Activated naive CD4-positive, alpha-beta T cell treated with anti-CD3 and anti-CD28 coated beads for 36 hours (primary cell): ENCODE measurements at places on chromosomes 6 and 20. TPM values are rescaled to one million over a fixed set of nuclear protein-coding genes. Genes with fewer than 3 reads are reported as not detected.
A peak's percentile ranks its signal among the peaks of the same experiment; 100 is the strongest.

The HSPA1L gene
- 0.86 TPM for total RNA-seq

The GSTA1 gene
- not detected for total RNA-seq

The NKX2-2 gene
- not detected for total RNA-seq

GRCh38 chr6:110652520-110652919, 162.7 kb downstream of the CDK19 start:
- no peak for DNase-seq

DNA sequence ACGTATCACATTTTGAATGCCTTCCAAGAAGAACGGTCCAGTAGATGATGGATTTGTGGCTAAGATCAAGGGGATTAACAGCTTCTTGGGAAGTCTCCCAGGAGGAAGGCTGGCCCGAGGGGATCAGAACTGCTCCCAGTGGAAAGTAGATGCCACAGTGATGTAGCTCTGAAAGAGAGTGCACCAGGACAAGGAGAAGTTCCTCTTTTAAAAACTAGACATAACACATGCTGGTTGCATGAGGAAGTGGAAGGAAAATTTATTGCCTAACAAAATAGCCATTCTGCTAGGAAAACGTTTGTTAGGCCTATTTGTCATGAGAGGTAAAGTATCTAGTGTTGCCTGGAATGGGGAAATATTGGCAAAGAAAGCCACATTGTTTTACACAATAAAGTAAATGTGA, 87.8 kb downstream of the CDH26 start:
- no peak for DNase-seq

GRCh38 chr20:38726804-38727606, 2.7 kb downstream of the SLC32A1 start:
- peak; percentile 84 for DNase-seq

DNA sequence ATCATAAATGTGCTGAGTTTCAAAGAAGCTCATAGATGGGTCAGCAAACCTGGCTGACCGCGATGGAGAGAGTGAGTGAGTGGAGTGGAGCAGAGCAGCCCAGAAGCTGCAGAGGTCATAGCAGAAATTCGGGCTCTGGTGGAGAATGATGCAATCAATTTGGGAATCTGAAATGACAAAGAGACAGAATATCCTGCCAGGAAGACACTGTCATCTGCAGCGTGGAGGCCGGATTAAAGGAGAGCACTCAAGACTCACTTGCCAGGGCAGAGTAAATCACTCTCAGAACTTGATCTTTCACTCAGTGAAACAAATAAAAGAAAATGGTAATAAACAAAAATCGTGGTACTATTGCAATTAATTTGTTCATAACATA, 109.6 kb upstream of the RREB1 start:
- no peak for DNase-seq
